ENCODE measurements at places on chromosomes 7 and 10.
A peak's percentile ranks its signal among the peaks of the same experiment; 100 is the strongest.

DNA sequence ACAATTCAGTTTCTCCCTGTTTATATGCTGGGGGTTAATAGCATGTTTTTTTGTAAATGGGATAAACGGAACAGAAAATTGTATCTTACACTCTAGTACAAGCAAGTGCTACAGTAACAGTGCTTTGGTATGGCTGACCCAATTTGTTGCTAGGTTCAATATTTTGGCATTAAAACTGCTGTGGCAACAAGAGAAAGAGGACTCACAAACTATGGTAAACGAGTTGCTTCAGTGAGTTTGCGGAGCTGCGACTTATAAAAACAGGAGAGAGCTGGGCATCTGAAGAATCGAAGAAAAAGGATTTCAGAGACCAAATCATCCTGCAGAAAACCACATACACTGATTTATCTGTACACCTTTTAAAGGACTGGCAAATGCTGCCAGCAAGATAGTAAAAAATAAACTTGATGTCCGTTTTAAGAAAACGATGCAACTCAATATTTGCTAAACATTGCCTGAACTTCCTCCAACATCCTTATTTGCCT is 2.2 kb downstream of the GLUD1 start:
- no peak for DNase-seq

DNA sequence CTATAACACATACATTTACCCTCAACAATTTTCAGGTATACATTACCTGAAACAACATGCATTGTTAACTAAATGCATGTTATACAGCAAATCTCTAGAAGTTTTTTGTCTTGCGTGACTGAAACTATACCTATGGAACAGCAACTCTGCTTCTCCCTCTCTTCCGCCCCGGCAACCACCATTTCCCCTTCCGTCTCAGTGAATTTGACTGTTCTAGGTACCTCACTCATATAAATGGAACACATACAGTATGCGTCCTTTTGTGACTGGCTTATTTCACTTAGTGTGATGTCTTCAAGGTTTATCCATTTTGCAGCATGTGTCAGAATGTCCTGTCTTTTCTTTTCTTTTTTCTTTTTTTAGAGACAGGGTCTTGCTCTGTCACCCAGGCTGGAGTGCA is 22.5 kb downstream of the CALHM2 start:
- no peak for DNase-seq

DNA sequence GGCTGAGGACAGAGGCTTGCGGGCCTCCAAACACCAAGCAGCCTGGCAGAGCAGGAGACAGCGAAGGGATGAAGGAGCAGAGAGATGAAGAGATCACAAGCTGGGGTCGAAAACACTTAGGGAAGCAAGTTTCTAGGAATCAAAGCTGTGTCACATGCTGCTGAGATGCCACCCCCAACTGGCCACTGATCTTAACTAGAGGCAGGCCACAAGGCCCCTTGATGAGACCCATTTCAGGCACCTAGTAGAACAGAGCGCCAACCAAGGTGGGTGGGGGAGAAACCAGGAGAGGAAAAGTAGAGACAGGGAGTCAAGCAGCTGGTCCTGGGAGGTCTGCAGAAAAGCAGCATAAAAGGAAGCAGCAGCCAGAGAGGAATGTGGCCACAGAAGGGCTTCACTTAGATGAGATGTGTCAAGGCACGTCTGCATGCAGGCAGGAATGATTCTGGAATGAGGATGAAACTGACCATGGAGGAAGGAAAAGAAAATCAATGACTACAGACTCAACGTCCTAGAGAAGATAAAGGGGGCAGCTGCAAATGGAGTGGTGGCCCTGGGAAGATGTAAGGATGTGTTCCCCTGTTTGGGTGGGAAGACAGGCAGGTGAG is 85.0 kb upstream of the DDC start:
- DNase-seq = no peak

DNA sequence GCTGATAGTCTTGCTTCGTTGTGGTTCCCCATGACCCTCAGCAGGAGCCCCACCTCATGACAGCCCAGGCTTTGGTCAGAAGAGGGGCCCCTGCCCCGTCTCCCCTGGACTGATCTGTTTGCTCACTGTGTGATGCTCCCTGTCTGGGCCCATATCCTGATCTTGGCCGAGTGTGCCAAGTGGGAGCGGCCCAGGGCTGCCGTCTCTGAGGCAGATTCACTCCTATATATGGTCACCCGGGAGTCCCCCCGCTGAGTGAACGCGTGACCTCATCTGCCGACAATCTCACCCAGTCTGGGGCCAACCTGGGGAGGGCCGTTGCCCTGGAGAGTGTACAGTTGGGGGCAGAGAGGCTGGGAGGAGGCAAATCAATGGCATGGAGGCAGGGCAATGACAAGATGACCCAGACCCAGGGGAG is 34.5 kb downstream of the PPIF start:
- no peak for DNase-seq

DNA sequence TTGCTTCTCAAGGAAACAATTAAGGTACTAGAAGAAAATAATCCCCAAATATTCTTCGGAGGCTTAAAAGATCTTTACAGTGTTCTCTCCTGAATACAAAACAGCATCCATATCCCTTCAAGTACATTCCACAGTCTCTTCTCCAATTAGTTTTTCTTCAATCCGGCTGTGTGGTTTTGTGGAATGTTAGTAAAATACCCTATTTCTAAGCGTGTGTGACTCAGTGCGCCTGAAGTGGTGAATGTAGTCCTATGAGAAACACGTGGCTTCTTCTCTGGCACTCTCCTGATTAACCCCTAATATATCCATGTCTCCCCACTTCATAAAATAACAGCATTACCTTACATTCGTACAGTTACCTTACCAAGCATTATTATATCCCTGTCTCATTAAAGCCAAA is 570.2 kb downstream of the ARL4A start:
- DNase-seq = no peak

- no peak for DNase-seq
These were observed 149.8 kb downstream of the DOCK4 start for GRCh38 chr7:112056409-112056808.

DNA sequence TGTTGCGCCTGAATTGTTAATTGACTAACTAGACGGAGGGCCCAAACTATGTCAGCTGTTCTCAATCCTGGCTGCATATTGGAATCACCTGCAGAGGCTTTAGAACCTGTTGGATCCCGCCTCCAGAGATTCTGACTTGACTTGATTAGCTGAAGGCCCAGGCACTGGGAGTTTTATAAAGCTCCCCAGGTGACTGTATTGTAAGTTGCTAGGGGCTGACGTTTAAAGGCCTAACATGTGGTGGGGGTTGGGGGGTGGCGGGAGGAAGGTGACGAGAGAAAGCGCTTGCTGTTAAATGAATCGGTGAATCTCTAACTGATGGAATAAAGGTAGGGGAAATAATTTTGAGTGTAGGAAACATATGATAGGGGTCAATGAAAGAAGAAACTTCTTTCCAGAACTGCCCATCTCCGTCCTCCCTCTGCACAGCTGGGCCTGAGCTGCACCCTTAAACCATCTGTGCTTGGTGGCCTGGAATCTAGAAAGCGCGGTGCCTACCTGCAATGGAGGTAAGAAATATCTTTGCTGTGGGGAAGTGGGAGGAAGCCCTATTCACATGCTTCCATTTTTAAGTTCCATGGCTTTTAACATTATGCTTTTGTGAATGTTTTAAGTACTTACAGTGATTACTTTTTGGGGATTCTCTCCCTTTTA is 225.0 kb upstream of the FAM3C start:
- DNase-seq = no peak

DNA sequence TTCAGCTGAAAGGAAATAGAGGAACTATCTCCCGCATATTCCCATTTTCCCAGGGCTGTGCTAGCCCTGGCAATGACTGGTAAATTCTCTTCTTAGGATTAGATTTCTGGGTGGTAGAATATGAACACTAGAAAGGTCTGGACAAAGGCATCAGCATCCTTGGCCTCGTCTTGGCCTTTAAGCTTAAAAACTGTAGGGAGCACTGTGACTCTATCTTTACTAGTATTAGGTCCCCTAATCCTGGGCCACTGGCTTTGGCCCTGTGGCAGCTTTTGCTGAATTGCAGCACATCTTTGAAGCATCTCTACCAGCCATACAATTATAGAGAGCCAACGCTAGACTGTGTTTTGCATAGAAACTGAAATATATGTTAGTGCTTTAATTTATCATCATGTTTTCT is 41.5 kb upstream of the EBLN1 start:
- DNase-seq = no peak

- DNase-seq = no peak
These were observed 62.6 kb downstream of the CLIP2 start for GRCh38 chr7:74351836-74352235.

DNA sequence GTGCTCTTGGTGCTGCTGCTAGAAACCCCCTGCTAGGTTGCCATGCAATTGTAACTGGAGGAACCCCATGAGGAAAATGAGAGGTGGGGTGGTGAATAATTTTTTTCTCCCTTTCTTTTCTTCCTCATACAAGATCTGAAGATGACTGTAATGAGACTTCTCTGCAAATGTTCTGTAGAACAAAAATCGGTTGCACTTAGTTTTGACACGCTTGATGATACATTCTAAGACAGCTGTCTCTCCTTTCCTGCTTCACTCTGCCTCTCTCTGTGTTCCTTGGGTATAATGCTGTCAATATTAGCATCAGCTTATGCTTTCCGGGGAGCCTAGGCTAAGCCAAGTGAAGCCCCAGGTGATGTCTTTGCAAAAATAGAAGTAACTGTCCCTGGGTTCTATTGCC is 721.5 kb downstream of the POM121L12 start:
- DNase-seq = no peak

- DNase-seq = no peak
These were observed 81.6 kb downstream of the RSU1 start for GRCh38 chr10:16735671-16736070.

DNA sequence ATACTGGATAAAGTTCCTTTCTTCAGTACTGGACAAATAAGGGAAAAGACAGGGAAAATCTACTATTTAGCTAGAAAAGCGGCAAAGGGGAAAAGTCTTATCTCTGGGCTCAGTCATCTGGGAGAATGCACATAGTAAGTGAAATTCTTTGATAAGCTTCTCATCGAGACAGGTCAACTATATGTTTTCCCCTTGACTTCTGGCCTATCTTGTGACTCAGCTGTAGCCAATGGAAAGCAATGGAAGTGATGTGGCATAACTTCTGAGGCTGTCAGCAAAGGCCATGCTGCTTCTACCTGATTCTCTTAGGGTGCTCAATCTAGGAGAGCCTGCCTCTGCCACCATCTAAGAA is 91.9 kb downstream of the PCGF5 start:
- DNase-seq = no peak

GRCh38 chr7:151987748-151988529 is 31.7 kb downstream of the GALNTL5 start:
- no peak for DNase-seq

- DNase-seq = no peak
These were observed 126.9 kb upstream of the KLF6 start for GRCh38 chr10:3911713-3912442.

DNA sequence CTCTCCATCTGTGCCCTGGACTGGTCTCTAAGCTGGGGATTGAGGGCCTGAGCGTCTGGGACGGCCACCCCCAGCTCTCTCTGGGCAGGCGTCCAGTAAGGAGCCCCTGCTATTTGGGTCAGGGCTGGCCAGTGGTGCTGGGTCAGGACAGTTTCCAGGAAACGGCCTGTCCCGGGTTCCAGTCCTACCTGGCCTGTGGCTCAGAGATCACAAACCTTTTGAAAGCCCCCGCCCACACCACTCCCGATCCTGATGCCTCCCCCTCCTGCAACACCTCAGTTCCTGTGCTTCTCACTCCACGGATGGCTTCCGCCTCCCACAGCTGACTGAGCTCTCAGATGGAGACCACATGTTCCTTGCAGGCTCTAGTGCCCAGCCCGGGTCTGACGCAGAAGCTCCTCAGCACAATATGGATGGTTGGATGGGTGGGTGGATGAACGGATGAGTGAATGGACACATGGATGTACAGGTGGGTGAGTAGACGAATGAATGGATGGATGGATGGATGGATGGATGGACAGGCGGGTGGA is 91.7 kb upstream of the PDGFA start:
- DNase-seq = no peak

- DNase-seq = no peak
These were observed 341.2 kb upstream of the VWC2 start for GRCh38 chr7:49432254-49432653.

- no peak for DNase-seq
These were observed 16.4 kb downstream of the STAMBPL1 start for GRCh38 chr10:88896372-88896993.

GRCh38 chr10:33453081-33454025 is 118.9 kb upstream of the NRP1 start:
- peak; percentile 5 for DNase-seq

- no peak for DNase-seq
These were observed 8.6 kb downstream of the CAMK2G start for GRCh38 chr10:73865459-73866442.

GRCh38 chr7:101216860-101217387 is 457 bp downstream of the PLOD3 start:
- no peak for DNase-seq

GRCh38 chr7:148611692-148612091 is 21.1 kb downstream of the C7orf33 start:
- DNase-seq = no peak

DNA sequence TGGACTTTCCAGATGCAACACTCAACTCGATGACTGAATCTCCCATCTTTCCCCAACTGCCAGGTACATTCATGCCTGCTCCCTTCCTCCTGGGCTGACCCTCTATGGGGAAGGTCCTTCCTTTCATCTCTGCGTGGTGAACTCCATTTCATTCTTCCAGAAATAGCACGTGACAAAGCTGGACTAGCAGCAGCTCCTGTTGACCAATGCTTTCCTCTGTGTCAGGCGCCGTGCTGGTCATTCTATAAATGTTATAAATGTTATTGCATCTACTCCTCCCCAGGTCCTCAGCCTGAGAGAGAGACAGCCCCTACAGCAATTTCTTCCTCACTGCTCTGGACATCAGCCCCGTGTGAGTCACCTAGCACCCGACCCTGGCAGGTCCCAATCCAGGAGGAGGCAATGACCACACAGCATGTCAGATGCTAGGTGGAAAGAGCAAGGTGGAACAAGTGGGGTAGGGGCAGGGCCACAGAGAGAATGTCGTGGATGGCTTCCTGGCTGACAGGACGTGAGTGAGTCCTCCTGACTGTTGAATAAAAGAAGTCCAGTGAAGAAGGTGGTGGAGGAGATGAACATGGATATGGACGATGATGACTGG is 178.1 kb downstream of the ADAM12 start:
- DNase-seq = no peak

- no peak for DNase-seq
These were observed 4.7 kb upstream of the ARPC1B start for GRCh38 chr7:99369767-99370391.

DNA sequence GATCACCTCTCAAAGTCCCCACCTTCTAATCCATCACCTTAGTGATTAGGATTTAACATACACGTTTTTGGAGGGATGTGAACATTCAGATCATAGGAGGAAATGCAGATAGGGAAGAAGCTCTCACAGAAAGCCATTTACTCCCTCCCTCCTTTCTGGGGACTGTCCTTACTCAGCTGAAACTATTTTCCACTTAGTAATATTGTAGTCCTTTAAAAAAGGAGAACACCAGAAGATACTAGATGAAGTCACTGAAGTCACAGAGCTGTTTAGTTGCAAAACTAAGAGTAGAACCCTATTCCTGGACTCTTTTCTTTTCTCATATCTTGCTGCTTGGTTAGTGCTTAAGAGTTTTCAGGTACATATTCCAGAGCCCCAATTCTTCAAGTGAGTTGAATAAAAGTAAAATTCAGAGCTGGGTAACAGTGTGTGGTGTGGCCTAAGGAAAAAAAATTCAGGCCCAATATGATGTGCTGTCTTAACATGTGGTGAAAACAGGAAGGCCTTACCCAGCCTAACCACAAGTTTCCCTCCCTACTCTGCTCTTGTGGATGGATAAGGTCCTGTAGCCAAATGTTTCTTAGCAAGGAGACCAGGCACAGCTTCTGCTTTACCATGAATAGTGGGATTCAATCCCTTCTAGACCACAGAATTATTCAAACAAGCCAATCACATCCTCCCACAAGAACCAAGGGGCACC is 135.7 kb downstream of the INHBA start:
- DNase-seq = no peak

All from SHP77 (cell line).